ENCODE measurements at places on chromosomes 11 and 22. TPM values are rescaled to one million over a fixed set of nuclear protein-coding genes. Genes with fewer than 3 reads are reported as not detected.
A peak's percentile ranks its signal among the peaks of the same experiment; 100 is the strongest.

DNA sequence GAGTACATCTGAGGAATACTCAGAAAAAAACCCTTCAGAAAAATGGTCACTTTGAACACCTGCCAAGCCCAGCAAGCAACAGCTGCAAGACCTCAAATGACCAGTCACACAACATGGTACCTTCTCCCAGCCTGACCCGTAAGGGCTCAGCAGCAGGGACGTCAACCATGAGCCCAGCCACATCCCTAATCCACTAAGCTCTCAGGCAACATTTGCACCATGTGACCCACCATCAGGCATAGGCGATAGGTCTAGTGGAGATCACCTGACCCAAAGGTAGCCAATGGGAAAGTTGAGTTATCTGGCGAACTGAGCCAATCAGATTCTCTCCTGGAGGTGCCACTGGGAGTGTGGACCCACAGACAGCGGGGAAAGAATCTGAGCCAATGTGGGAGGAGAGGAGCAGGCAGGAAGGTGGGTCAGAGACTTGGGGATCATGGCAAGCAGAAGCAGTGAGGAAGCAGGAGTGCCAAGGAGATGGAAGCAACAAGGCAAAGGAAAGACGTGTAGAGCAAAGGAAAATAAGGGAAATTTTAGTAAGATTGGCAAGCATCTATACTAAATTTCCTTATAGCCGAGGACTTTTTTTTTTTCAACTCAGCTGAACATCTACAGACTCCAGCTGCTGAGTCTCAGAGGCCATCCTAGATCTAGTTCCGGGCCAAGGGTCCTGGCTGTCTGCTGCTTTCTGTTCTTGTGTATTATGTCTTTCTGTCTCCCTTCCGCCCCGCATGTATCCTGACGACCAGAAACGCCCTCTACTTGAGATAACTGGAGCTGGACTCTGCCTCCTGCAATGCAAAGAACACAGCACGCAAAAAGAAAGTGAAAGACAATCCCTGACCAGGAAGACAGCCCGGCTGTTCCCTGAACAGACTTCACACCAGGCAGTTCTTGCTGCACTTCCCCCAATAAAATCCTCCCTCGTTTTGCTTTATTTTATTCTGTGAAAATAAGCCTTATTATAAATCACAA lies 11.0 kb upstream of the PLAAT2 start:
- DNase-seq, result no peak

GRCh38 chr11:59097113-59097708 lies 9.8 kb upstream of the FAM111B start:
- peak; percentile 41 for DNase-seq

GRCh38 chr11:64406221-64406946 lies 47.4 kb downstream of the RPS6KA4 start:
- DNase-seq, result no peak

DNA sequence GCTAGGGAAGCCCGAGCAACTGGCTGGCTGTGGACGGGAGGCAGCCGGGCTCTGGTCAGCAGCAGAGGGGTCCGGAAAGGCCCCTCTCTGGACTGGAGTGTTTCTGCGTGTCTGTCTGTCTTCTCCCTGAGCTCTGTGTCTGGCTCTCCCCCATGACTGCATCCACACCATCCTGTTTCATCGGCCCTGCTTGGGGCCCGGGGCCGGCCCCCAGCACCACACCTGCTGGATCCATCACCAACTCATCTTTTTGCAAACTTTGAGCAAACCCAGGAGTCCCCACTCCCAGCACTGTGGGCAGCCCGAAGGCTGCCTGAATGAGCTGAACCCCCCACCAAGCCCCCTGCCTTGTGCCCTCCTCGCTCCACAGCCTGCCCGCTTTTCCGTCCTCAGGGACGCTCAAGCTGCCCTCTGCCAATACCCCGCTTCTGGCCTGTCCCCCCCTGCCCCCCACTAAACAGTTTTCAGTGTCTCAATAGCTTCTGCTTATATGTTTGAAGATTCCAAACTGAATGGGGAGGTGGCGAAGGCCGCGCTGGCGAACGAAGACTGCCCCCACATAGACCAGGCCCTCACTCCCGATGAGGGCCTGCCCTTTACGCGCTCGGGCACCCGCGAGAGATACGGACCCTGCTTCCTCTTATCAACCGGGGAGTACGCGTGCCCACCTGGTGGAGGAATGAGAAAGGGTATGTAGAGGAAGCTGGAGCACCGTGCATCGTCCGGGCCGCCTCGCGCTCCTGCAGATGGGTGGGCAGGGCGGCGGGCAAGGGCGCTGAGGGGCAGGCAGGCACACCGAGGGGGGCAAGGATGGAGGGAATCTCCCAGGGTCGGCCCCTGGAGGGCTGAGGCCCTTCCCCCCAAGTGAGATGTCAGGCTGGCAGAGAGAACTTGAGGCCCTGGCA lies 44.6 kb downstream of the KCNC1 start:
- DNase-seq, result no peak

- no peak for DNase-seq
Observed at GRCh38 chr11:78575478-78575877, 814 bp upstream of the NARS2 start.

DNA sequence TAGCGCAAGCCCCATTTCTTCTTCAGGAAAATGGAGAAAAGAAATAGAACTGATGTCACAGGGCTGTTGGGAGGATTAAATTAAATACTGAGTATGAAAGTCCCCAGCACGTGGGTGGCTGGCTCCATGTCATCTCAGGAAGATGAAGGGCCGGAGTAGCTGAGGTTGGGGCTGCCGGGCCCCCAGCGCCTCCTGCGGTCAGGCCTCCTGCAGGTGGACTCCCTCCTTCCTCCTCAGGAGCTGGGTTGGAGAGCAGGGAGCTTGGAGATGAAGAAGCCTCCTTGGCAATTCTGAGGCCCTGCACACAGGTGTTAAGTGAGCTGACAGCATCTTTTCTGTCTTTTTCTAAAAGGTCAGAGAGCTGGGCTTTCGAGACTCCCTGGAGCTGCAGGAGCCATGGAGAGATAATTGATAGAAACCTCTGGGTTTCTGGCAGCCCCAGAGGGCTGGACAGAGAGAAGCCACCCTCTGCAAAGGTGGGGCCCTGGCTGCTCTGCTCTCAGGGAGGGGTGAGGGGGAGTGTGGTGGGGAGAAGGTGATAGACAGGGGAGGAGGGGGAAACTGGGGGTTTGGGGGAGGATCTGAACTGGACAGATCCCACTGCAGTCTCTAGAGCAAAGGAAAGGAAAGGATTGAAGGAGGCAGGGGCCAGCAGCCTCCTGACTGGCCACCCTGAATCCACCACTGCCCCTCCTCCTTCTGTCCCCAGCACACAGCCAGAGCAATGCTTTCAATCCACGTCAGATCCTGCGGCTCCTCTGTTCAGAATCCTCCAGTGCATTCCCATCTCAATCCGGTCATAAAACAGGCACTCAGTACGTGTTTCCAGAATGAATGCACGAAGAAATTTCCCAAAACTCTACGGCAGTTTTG lies 210.8 kb downstream of the CEP164 start:
- no peak for DNase-seq

- DNase-seq, result no peak
Observed at GRCh38 chr11:37076866-37077265, 478.8 kb upstream of the RAG2 start.

- DNase-seq, result no peak
Observed at GRCh38 chr11:65429068-65429681, 6.6 kb downstream of the NEAT1 start.

DNA sequence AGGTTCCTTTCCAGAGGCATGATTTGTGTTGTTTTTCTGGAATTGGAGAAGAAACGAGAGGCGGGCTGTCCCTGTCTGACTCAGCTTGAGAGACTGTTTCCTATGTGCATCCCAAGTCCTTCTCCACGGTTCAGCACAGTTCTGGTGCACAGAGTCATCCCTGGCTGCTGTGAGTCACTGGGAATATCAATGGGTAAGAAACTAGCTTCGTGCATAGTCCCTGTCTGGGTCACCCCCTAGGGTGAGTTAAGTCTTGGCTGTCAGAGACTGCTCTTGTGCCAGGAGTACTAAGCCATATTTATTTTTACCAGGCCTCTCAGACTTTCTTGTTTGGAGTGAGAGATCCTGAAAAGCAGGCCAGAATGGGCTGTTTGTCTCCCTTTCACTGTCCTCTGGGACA lies 2.4 kb upstream of the LRP4 start:
- DNase-seq, result no peak

The CHEK2 gene
- total RNA-seq, result 8.3 TPM

The UBASH3B gene
- total RNA-seq, result 23.6 TPM

The VPREB3 gene
- total RNA-seq, result not detected

Data from T-helper 17 cell (primary cell).